ENCODE measurements at places on chromosomes 1 and 21. TPM values are rescaled to one million over a fixed set of nuclear protein-coding genes. Genes with fewer than 3 reads are reported as not detected.

The SLC2A5 gene
- total RNA-seq, result 34.5 TPM

The ACOT7 gene
- total RNA-seq, result 3.6 TPM

The LIN9 gene
- 2.1 TPM for total RNA-seq

The C8B gene
- not detected for total RNA-seq

DNA sequence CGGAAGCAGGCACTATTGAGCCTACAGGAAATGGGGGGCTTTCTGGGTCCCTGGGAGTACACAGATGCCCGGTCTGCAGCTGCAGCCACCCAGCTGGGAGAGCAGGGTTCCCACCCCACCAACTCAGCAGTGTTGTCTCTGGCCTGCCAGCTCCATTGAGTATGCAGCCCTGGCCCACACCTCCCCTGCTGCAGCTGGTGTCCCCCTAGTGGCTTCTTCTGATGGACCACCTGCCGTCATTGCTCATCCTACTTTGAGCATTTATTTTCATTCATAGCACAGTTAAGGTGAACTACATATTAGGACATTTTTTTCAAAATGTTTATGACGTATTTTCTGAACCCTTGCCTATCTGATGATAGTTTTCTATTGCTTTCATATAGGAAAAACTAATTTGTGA, 189.8 kb upstream of the LYPLAL1 start:
- DNase-seq, result no peak

GRCh38 chr1:57384284-57384683, 39.6 kb downstream of the DAB1 start:
- DNase-seq, result no peak

DNA sequence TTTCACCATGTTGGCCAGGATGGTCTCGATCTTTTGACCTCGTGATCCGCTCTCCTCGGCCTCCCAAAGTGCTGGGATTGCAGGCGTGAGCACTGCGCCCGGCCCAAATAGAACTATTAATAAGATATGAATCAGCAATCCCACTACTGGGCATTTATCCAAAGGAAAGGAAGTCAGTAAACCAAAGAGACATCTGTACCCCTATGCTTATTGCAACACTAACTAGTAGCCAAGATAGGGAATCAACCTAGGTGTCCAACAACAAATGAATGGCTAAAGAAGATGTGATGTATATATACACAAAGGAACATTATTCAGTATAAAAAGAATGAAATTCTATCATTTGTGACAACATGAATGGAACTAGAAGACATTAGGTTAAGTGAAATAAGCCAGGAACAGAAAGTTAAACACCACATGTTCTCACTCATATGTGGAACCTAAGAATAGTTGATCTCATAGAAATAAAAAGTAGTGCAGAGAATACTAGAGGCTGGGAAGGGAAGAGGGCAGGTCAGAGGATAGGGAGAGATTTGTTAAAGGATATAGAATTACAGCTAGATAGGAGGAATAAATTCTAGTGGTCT, 48.8 kb downstream of the XPR1 start:
- peak; percentile 14 for DNase-seq

DNA sequence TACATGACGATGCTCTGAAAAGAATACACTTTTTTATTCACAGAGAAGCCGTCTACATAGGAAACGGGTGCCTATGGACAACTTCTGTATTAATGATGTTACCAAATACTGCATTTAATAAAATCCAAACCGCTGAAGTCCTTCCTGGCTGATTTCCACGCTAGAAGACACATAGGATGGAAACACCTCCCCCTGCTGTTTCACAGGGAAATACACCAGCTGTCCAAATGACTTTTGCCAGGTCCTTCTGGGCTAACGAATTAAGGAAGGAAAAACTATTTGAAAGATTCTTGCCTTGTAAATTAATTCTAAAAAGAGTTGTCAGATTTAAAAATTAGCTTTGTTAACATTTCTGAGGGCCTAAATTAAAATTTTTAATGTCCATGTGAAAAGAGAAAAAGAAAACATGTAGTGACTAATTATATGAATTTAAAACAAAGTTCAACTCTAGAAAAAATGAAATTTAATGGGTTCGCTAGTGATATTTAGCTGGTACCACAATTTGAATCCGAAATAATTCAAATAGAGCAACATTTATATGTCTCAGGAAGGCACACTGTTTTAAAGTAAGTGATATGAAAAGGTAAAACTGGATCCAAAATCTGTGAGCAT, 146.0 kb downstream of the RERE start:
- peak; percentile 34 for DNase-seq

DNA sequence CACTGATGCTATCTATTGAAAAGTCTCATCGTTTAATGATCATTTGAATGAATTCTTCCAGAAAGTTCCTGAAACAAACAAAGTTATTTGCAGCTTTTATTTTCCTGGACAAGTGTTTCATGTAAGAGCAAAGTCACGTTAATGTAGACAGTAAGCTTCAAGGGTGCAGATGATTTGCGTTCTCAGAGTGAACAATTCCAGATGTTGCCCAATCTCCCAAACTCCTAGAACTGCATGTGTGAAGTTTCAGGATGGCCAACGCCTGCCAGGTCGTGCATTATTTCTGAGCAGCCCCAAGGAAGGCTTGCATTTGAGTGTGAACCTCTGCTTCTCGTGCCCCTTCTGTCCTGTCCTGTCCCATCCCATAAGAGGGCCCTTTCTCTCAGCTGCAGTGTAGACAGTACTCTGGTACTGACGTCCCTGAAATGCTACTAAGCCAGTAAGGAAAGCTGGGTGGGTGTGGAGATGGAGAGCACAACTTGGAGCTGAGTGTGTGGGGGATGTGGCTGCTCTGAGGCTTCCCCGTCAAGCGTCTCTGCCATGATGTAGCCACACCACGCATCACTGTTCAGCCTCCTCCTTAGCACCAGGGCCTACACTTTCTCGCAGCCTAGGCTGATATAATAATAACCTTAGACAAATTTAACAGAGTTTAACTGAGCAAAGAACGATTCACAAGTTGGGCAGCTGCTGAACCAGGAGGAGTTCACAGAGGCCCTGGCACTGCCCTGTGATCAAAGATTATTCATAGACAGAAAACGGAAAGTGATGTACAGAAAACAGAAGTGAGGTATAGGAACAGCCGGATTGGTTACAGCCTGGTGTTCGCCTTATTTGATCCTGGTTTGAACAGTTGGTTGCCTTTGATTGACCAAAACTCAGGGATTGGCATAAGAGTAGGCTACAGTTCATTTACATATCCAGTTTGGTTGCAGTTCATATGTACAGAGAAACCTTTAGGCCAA, 50.4 kb downstream of the RHOU start:
- no peak for DNase-seq

Data from gastrocnemius medialis (tissue), 4 donors.